ENCODE measurements at places on chromosomes 2 and 18.

DNA sequence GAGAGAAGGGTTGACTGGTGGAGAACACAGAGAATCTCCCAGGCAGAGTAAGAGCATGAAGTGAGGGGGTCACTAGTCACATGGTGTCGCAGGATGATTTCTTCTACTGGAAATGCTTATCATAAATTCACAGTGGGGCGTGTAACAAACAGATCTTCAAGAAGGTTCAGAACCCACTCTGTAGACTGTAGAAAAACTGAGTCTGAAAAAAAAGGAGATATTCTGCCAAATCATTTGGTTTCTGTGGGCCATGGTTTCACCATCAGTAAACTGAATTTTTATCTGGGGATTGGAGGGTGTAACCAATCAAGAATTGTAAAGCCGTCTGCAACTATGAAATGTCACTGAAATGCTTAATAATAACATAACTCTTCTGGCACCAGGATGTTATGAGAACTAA, 15.0 kb downstream of the TPGS2 start:
- DNase-seq: no peak

DNA sequence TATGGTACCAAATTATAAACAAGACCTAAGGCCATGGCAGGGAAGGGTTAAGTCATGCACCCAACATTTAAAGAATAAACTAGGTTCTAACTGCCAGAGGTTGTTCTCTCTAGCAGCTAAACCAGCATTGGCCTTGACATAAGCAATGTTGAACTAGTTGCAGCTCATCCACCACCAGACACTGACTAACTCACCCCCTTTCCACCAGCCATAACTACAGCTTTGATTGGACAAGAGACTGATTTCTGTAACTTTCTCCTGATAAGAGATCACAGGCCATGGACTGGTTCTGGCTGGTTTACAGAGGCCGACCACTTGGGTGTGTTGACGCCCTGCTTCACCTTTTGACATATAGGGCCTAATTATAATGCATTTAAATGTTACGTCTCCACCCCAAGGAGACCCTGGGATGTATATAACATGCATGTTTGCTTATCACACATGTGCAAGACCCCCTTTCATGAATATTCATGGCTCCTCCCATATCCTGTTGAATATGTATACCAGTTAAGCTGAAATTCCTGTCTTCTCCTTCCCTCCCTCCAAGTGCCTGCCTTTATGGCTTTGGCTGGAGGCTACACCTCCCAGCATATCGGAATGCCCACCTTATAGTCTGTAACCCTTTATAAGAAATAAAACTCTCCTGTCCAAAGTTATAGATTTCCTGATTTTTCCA, 75.9 kb downstream of the MRPS9 start:
- no peak for DNase-seq

DNA sequence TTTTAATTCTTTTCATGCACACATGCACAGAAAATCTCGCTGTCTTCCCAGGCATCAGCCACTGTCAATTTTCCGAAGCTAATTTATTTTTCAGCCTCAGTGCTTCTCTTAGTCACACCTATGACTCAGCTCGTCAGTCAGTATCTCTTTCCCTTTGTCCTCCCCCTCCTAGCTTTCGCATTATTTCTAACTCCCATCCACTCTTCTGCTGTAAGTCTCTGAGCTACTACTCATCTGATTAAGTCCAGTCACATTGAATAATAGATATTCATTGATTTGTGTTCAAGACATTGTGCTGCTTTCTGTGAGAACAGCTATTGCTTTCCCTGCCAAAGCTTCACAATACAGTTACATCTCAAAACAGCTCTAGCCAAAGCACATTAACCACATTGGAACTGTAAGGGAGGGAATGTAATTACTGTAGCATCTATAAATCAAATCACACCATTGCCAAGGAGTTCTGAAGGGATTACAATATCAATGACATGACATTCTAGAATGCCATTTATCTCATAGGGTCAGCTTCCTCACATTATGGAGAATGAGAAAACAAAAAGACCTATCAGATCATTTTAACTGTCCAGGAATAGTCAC, 89.4 kb downstream of the SCN3A start:
- DNase-seq: no peak

DNA sequence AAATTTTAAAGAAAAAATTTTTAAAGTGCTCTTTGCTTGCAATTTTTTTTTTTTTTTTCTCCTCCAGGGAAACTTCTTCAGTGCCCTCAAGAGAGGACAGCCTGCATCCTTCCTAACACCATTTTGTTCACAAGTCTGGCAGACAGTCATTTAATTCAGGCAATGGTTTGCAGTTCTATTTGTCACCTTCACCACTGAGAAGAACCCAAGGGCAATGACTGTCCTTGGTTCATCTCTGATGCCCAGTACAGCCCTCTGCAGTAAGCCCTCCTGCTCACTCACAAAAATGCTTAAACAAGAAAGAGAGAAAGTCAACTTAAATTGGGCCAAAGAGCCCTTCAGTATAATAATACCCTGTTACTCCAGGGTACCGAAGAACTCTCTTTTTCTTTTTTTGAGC, 52.4 kb downstream of the TGFA start:
- no peak for DNase-seq

GRCh38 chr2:86020984-86021383, 84.7 kb downstream of the POLR1A start:
- no peak for DNase-seq

- no peak for DNase-seq
These were observed 153.9 kb downstream of the RNF144A start for GRCh38 chr2:7071154-7071553.

DNA sequence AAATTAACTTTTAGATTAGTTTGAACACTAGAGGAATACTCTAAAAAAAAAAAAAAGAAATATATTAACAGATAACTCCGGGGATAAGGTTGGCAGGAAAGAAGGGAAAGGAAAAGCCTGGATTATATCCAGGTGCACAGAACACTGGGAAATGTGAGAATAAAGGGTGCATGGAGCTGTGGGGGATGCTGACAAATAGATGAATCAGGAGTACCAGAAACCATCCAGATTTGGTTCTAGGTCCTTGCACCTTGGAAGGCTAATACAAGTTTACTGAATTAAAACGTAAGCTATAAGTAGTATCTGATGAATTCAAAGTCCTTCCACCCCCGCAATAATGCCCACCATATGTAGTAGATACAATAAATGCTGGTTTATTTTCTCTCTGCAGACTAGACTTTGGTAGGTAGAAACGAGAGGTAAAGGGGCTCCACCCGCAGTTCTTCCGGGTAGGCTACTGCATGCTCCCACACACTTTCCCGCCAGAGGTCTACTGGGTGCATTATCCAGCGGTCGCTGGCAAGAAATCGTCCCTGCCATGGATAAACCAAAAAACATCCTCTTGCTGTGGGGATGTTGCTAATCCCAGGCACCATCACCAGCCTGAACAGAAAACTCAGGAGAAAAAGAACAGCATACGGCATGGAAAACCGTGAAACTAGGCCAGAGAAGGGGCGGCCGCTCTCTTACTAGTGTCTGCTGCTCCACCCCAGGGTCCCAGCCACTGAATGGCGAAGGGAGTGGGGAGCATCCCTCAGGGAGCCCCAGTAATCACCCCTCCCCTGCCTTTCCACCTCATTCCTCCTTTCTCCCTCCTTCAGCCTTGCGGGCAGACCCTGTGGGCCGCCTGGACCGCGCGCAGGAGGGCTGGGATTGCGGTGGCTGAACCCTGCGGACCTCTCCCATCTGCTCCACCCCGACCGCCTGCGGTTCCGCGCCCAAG, 1.5 kb downstream of the CNRIP1 start:
- no peak for DNase-seq

- no peak for DNase-seq
These were observed 136.3 kb downstream of the RPIA start for GRCh38 chr2:88827821-88828220.

GRCh38 chr2:23703583-23704385, 223.1 kb downstream of the ATAD2B start:
- no peak for DNase-seq

- DNase-seq: no peak
These were observed 40.5 kb upstream of the SIX2 start for GRCh38 chr2:45049569-45050336.

DNA sequence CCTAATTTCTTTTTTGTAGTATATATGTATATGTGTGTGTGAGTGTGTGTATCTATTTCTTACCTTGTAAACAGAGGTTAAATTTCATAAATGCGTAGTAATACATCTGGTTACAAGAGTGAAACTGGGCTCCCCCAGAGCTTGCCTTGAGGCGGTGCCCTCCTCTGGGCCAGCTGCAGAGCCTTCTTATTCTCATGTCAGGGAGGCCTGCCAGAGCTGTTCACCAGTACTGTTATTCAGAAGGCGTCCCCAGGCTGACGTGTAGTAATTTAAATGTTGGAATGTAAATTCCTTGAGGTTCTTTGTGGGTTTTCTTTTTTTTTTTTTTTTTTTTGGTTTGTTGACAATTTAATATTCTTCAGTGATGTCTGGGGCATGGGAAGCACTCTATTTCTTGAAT, 11.2 kb downstream of the COPS8 start:
- DNase-seq: no peak

DNA sequence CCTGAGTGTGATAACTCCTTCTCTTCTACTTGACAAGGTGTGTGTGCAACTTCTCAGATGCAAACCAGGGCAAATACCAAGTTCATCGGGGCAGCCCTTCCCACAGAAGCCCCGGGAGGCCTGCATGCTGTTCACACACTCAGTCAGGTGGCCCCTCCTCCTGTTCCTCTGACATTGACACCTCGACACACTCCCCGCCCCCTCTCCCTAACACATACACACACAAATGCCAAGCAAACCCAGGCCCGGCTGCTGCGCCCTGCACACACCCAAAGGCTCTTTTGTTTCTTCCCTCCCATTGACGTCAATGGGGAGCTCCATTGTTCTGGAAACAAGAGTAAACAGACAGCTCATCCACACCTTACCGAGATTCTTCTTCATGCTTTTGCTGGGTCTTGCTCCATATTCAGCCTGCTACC, 1.7 kb upstream of the PER2 start:
- DNase-seq: no peak

DNA sequence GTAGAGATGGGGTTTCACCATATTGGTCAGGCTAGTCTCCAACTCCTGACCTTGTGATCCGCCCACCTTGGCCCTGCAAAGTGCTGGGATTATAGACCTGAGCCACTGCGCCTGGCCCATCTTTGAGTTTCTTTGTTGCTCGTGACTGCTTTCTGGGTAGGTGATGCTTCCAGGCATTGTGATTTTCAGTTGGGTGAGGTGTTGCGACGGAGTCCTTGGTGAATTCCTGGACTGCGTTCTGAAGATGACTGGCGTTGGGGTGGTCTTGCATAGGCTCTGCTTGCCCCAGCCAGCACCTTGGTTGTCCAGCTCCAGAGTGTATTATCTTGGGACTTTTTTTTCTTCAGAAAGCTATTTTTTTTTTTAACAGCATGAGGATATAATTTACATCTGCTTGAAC, 103.4 kb downstream of the DCDC2C start:
- DNase-seq: no peak

- DNase-seq: no peak
These were observed 60.5 kb upstream of the ALKAL2 start for GRCh38 chr2:348361-348916.

GRCh38 chr2:45307147-45307546, 297.9 kb upstream of the SIX2 start:
- no peak for DNase-seq

DNA sequence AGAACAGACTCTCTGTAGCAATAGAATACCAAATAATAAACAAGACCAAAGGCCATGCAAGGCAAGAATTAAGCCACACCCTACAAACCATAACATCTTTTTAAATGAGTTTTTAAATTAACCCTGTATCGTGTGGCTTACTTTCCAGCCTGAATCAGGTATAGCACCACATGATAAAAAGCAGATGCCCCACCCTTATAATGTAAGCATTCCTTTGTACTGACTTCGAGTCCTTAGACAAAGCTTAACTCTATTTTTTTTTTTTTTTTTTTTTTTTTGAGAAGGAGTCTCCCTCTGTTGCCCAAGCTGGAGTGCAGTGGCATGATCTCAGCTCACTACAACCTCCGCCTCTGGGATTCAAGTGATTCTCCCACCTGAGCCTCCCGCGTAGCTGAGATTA, 1.7 kb upstream of the C2orf42 start:
- no peak for DNase-seq

DNA sequence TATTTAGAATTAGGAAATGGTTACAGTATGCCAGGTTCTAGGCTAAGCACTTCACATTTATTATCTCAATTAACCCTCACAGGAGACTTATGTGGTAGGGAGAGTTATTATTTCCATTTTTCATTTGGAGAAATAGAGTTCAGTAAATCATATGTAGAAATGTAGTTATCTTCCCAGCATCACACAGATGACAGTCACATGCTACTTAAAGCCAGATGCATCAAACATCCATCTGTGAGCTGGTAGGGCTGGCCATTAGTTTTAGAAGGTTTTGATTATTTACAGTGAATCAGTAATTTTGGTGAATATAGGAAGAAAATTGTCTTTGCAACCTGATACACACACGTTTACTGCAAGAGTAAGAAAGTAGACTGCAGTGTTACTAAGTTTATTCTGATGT, 97.9 kb downstream of the RIT2 start:
- no peak for DNase-seq

DNA sequence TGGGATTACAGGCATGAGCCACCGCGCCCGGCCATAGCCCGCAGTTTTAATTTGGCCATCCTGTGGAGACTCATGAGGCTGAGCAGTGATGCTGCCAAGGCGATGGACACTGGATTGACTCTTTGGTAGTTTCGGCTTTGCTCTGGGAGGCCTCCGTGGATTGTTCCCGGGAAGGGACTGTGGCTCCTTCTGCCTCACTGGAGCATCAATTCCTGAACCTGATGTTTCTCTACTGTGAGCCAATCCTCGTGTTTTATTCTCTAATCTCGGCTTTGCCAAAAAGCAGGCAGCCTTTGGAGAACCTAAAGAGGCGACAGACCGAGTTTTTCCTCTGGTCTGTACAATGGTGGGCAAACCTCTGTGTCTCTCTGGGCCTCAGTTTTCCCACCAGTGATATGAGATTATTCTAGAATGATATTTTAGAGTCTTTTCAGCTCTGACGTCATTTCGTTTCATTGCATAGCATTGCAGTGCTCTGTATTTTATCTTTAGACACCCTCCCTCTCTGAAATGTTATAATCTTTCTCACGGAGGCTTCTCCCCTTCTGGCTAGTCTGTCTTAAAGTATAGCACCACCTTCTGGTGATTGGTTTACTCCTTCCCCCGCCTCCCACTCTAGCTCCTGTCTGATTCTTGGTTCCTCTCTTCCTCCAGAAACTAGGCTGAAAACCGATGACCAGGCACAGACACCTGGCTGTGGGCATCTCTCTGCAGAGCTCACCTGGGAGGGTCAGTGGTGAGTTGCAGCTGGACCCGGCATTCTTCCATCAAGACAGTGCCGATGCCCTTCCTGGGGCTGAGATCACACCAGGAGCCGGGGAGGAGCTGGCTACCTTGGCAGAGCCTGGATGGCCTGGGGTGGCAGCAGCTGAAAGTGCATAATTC, 341.3 kb downstream of the MYCN start:
- no peak for DNase-seq
